ENCODE measurements at places on chromosomes 13 and 19.

DNA sequence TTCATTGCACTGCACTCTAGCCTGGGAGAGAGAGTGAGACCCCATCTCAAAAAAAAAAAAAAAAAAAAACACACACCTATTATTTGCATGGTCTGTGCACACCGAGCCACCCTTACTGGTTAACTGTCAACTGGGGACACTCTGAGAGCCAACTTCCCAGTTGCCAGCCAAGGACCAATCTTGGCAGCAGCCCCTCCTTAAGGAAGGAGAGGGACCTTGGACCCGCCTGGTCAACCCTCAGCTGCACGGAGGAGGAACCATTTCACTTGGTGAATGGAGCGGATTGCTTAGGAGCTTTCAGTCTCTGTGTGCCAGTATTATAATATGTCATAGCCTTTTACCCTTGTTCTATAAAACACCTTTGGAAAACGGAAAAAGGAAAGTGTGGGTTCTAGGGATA, 24.9 kb downstream of the MICOS13 start:
- DNase-seq, result no peak

GRCh38 chr13:30107121-30107520, 200.2 kb downstream of the KATNAL1 start:
- DNase-seq, result no peak

GRCh38 chr13:102792396-102792795, 6.4 kb downstream of the POGLUT2 start:
- no peak for DNase-seq

- no peak for DNase-seq
These were observed 211.2 kb upstream of the EDNRB start for GRCh38 chr13:78129823-78130222.

GRCh38 chr19:27647423-27647822, 1565.5 kb downstream of the UQCRFS1 start:
- DNase-seq, result no peak

GRCh38 chr13:99506634-99507033, 5.4 kb downstream of the TM9SF2 start:
- DNase-seq, result no peak

- no peak for DNase-seq
These were observed 5.4 kb upstream of the ARGLU1 start for GRCh38 chr13:106573284-106573846.

GRCh38 chr19:49061445-49061844, 3.2 kb downstream of the NTF4 start:
- DNase-seq, result no peak
